ENCODE measurements at places on chromosomes 11 and 22.

GRCh38 chr11:77259641-77260040, 41.8 kb downstream of the GDPD4 start:
- DNase-seq = no peak

DNA sequence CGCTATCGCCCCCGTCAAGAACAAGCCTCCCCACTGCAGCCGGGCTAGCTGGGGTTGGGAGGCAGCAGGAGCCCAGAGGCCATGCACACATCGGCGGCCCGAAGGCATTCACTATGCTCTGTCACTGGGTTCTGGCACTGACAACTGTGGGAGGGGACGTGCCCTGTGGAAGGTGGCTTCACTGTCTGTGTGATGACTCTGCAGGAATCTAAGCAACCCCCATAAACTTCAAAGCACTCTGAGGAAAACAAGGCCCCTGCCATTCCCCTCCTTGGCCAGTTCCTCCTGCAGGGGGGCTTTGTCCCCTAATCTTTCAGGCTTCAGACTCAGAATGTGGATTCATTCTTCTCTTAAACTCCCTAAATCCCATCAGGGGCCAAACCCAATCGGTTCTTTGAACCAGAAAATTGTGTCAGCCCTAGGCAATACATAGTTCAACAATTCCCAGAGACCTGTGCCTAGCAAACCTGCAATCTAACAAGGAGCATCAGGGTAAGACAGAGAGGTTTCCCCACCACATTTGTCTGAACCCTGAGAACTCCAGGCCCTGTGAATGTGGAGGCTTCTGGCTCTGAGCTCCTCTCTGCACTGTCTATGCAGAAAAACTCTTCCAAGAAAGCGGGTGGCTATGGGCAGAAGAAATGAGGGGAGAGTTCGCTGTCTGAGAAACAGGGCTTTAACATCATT, 1477.2 kb downstream of the TBC1D22A start:
- DNase-seq = peak; percentile 73

- peak; percentile 23 for DNase-seq
Observed at GRCh38 chr11:68750195-68751003, 921 bp downstream of the TESMIN start.

DNA sequence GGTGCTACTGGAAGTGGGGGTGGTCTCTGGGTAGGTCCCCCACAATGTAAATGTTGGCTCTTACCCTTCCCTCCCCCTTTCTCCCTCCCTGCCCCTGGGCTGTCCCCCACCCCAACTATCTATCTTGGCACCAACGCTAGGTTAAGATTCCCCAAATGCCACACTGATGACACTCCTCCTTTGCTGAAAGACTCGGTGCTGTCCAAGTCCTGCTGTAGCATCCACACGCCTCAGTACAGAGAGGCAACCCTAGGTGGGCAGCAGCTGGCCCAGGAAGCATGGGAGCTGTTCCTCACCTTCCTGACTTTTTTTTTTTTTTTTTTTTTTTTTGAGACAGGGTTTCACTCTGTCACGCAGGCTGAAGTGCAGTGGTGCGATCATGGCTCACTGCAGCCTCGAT, 3.4 kb upstream of the KCTD17 start:
- no peak for DNase-seq

GRCh38 chr11:28674433-28675103, 566.4 kb downstream of the METTL15 start:
- DNase-seq = peak; percentile 12

- DNase-seq = no peak
Observed at GRCh38 chr11:35412285-35412684, 7.1 kb downstream of the SLC1A2 start.

GRCh38 chr11:59769111-59769510, 13.9 kb downstream of the STX3 start:
- DNase-seq = no peak

DNA sequence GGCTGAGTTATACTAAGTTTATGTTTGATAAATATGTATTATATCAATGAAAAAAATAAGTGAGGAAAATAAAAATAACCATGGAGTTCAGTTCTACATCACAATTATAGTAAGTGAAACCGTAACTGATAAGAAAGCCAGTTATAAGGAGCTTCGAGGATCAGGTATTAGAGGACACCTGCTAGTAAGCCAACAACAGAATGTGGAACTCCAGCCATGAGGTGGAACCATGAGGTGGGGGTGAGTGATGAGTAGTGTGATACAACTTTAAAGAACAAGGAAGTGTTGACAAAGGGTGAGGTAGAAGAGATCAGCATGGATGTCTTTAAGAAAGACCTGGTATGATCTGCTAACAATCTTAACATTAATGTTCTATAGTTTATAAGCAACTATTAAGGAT, 452.9 kb downstream of the GUCY1A2 start:
- no peak for DNase-seq

DNA sequence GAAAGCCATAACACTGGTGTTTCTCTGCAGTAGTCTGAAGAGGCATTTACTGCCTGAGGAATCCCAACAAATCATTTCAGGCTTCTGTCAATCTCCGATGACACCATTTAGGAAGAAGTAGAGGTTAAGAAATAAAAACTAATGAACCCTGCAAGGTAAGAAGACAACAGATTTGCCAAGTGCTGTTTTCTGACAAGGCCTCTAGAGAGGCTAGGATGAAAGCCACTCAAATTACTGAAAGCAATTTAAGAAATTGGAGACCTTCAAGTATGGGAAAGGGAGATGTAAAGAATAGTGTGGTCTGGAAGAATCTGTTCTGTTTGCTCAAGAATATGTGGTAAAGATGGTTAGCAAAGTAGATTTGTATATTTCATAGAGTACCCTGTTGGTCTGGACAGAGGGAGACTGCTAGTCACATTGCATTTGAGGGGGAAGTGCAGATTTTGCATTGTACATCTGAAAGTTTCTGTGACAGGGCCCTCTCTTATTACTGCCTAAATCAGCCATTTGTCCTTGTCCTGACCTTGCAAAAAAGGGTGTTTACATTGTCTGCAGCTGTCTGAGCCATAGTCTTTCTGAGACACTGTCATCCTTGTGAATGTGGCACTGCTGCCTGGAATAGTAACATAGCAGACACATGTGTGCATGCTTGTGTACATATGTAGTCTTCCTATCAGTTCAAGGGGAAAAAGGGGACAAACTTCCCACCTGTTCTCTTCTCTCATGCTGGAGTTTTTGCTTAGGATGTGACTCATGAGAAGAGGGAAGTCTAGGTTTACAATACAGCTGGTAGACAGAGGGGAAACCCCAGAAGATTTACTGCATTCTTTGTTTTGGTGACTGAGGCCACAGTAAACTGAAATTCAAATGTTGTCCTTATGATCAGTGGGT, 640.2 kb upstream of the KIRREL3 start:
- no peak for DNase-seq

- no peak for DNase-seq
Observed at GRCh38 chr11:29063630-29064361, 953.0 kb downstream of the KCNA4 start.

GRCh38 chr11:33970984-33971466, 79.1 kb upstream of the LMO2 start:
- DNase-seq = peak; percentile 47
